ENCODE measurements at places on chromosomes 11 and 22.

GRCh38 chr11:68431984-68432645 lies 28.4 kb upstream of the PPP6R3 start:
- DNase-seq, result no peak

GRCh38 chr22:24315367-24315966 lies 44.8 kb downstream of the SPECC1L start:
- no peak for DNase-seq

GRCh38 chr11:72405009-72405408 lies 29.3 kb downstream of the CLPB start:
- DNase-seq, result no peak

DNA sequence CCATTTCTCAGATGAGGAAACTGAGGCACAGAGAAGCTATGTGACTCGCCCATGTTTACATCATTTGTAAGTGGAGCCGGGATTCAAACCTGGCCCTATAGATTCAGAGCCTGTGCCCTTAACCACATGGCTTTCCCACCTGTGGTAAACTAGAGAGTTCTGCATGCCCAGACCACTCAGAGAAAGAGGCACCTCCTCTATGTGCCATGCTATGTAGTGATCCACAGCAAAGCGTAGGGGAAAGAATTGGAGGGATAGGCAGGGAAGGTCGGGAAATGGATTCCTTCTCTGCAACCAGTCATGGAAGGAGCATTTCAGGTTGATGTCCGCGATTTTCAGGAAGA lies 15.4 kb upstream of the POU2AF2 start:
- no peak for DNase-seq

DNA sequence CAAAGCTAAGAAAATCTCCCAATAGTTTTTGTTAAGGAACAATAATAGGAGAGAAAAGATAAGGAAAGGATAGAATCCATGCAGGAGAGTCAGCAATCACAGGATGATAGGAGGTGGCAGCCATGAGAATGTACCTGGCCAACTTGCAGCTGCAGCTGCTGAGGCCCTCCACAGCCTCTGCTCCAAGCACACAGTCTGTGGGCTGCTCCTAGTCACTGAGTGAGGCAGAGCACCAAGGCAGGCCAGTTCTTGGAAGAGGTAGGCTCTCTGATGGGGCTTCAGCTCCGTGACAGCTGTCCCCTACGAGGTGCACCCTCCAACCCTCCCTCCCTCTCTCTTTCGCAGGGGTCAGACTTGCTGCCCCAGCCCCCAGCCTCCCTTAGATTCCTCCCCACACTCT lies 5.5 kb upstream of the KCNJ1 start:
- no peak for DNase-seq

GRCh38 chr22:24153353-24153752 lies 27.9 kb upstream of the SUSD2 start:
- DNase-seq, result no peak

GRCh38 chr11:117502779-117503100 lies 175.1 kb downstream of the CEP164 start:
- no peak for DNase-seq

- DNase-seq, result no peak
Measured at GRCh38 chr11:83061883-83062282, 9.8 kb downstream of the RAB30 start.

- DNase-seq, result no peak
Measured at GRCh38 chr11:76256448-76256847, 50.1 kb upstream of the WNT11 start.

- DNase-seq, result no peak
Measured at GRCh38 chr11:128553662-128554362, 33.5 kb downstream of the ETS1 start.

DNA sequence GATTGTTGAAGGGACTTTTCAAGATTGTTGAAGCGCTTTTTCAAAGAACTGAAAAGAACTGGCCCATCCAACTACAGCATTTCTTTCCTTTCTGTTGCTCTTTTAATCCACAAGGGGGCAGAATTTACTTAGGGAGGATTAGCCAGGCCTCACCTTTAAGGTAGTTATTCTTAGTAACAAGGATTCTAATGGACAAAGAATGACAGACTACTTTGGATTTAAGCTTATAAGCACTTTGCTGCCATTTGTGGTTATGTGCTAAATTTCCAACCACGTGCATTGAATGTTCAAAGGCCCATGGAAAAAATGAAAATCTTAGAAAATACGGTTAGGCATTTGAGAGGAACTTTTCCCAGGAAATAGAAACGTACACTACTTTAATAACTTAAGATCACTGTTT lies 49.5 kb upstream of the HSPA8 start:
- no peak for DNase-seq

- no peak for DNase-seq
Measured at GRCh38 chr11:123448823-123449222, 18.8 kb downstream of the GRAMD1B start.

- no peak for DNase-seq
Measured at GRCh38 chr22:49398115-49398514, 429.6 kb downstream of the BRD1 start.

DNA sequence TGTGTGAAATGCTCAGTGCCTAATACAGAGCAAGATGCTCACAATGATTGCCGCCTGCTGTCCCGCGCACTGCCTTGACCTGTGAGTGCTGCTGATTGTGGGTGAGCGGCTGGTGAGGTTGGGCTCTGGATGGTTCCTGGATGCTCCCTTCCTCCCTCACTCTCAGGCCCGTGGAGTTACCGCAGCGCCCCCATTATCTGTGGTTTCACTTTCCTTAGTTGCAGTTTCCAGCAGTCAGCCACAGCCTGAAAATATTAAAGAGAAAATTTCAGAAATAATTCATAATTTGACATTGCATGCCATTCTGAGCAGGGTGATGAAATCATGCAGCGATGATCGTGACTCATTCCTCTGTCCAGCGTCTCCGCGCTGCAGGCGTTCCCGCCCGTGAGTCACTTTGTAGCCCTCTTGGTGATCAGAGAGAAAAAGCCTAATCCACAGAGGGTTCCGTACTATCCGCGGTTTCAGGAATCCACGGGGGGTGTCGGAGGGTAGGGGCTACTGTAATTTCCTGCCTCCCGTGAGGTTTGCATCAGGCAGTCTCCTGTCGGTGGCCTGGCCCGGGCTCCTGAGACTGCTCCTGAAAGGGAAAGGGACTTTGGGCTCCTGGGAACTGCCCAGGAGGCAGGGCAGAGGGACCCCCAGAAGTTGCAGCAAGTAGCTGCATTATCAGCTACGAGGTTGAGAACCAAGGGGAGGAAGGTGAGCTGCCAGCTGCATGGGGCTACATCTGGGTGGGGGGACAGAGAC lies 10.6 kb downstream of the RPL3 start:
- DNase-seq, result no peak

- DNase-seq, result no peak
Measured at GRCh38 chr11:76553554-76554476, 109.0 kb downstream of the EMSY start.

GRCh38 chr22:30890686-30891442 lies 77.7 kb downstream of the MORC2 start:
- DNase-seq, result no peak

- no peak for DNase-seq
Measured at GRCh38 chr11:5038341-5038740, 8.0 kb upstream of the OR52J3 start.

DNA sequence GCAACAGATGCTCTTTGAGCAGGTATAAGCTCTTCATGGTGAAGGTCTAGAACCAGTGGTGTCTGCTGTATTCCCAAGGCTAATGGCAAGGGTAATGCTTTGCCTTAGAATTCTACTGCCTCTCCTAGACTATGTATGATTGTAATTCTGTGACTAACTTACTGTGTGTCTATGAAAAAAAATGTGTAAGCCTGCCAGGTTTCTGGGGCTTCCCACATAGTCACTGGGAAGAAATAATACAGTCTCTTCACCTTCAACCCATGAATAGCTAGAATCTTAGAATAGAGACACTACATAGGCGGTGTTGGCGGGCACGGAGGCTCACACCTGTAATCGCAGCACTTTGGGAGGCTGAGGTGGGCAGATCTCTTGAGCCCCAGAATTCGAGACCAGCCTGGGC lies 84.1 kb downstream of the C11orf91 start:
- DNase-seq, result no peak

DNA sequence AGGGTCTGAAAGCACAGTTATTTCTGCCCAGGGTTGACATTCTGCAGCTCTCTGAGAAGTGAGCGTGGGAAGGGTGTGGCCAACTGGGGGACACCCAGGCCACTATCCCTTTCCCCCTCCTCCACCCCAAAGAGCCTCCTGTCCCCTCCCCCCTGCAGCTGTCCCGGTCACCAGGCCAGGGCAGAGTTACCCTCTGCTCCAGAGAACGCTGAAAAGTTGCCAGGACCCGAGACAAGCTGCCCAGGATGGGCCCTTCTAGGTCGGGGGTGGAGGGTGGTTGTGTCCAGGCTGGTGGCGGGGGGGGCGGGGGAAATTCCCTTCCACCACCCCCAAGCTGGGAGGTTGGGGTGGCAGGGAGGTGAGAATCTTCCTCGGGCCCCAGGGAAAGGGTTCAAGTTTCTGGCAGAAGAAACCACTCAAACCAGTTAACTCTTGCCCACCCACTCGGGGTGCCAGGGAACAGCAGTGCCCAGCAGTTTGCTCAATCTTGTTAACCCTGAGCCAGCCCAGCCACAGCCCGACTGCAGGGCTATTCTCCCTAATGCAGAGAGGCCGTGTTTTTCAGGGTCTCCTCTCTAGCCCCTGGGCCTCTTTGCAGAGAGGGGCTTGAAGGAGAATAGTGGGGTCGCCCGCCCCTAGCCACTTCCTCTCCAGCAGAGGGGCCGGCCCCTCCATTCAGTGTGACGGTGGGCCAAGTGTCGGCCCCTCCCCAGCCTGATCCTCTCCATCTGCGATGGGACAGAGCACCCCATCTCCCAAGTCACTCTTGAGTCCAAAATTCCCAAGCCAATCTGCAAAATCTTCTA lies 697 bp downstream of the LGALS1 start:
- no peak for DNase-seq

GRCh38 chr22:46399251-46400024 lies 63.9 kb downstream of the TRMU start:
- no peak for DNase-seq

DNA sequence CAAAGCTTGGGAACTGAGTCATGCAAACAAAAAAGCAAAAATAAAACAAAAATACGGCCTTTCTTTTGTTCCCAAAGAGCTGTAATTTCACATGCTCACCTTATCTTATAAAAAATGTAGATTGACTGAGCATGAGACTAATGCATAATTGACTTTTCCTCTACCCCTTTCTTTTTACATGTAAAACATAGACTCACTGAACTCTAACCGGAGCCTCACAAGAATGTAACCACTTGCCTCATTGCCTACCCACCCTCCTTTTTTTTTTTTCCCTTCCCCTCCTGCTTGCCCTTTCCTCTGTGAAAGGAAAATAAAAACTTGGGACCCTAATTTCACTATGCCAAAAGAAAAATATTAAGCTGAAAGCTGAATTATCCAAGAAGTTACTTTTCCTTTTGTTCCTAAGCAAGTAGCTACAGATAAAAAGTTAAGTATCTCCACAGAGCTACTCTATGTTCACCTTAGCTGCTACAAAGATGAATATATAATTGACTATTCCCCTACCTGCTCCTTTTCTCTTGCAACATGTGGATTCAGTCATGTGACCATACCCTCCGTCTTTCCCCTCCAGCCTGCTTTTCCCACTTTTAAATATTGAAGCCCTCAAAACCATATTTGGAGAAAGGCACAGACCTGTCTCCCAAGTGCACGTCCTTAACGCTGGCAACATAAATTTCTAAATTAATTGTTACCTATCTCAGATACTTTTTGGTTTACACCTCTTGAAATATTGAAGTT lies 39.6 kb upstream of the WEE1 start:
- DNase-seq, result no peak

- DNase-seq, result no peak
Measured at GRCh38 chr11:105991888-105992287, 30.2 kb downstream of the MSANTD4 start.

GRCh38 chr11:10728789-10729472 lies 22.1 kb upstream of the CTR9 start:
- DNase-seq, result no peak

- no peak for DNase-seq
Measured at GRCh38 chr11:125393331-125393730, 102.7 kb downstream of the FEZ1 start.

DNA sequence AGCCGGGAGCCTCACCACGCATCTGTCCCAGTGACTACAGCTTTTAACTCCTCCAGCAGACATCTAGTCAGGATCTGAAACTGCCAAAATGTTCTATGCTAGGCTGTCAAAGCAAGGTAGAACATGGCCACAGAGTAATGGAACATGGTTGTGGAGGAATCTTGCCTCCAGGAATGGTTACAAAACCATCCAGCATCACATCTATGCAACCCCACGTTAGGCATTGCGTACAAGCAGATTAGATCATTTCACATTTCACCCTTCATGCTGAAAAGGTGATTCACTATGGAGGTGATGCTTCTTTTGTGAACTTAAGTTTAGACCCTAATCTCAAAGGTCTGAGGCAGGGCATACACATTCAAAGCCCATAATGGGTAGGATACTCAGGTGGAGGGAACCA lies 103.0 kb downstream of the PARVA start:
- no peak for DNase-seq

DNA sequence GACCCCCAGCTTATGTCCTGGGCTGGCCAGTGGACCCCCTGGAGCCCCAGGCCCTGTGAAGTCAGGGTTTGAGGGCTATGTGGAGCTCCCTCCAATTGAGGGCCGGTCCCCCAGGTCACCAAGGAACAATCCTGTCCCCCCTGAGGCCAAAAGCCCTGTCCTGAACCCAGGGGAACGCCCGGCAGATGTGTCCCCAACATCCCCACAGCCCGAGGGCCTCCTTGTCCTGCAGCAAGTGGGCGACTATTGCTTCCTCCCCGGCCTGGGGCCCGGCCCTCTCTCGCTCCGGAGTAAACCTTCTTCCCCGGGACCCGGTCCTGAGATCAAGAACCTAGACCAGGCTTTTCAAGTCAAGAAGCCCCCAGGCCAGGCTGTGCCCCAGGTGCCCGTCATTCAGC lies 24.6 kb downstream of the CSF2RB start:
- no peak for DNase-seq

- DNase-seq, result no peak
Measured at GRCh38 chr11:118878163-118878563, 5.5 kb upstream of the CXCR5 start.

DNA sequence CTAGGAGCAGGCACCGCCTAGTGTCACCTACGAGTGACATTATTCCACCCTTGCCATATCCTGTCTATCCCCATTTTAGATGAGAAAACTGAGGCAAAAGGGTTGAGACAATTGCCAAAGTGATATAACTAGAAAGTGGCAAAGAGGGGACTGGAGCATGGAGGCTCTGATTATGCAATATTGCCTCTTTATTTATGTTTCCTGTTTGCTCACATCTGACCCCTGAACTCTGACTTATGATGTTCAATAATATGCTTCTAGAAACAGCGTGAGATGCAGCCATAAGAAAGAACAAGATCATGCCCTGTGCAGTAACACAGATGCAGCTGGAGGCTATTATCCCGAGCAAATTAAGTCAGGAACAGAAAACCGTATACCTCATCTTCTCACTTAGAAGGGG lies 7.7 kb downstream of the ELF5 start:
- DNase-seq, result no peak

- no peak for DNase-seq
Measured at GRCh38 chr11:122666743-122667142, 11.2 kb downstream of the UBASH3B start.

DNA sequence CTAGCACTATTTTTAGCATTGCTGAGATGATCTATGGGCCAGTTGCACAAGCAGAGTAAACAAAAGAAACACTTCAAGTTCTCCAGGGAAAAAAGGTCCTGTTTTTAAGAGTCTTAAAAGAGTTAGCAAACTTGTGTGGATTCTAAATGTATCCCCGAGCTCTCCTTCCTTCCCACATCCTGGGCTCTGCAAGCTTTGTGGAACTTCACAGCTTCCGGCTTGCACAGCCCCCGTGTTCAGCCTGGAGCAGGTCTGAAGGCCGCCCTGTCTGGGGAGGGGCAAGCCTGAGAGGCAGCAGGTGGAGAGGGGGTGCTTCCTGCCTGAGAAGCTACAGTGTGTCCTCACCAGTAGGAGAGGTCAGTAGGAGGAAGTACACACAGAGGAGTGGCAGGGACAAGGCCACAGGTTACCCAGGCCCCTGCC lies 35.1 kb upstream of the SUSD2 start:
- DNase-seq, result no peak
